Activated effector memory CD4-positive, alpha-beta T cell treated with Interleukin-2 at 50 U/mL for 16 hours (primary cell): ENCODE measurements at places on chromosomes 16 and 17.
A peak's percentile ranks its signal among the peaks of the same experiment; 100 is the strongest.

DNA sequence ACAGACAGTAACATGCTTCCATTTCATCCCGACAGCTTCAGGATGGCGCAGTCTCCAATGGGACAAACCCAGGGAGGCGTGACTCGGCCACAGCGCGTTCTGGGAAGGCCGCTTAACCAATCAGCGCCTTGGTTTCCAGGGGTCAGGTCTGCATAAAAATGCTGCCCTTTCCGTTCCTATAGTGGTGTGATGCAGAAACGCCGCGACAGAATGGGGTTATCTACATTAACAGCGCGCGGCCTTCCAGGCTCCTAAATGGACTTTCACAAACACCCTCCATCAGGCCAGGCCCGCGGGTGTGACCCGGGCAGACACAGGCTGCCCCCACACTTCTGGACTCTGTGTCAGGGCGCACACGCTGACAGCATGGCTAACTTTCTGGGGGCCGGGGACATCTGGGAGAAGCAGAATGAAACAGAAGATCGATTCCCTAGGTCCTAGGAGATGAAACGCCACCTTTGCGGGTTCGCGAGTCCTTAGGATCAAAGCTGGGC is 792 bp downstream of the TMEM231 start:
- DNase-seq, result no peak

- DNase-seq, result no peak
These were observed 36.0 kb downstream of the ARHGAP23 start for GRCh38 chr17:38464251-38464722.

DNA sequence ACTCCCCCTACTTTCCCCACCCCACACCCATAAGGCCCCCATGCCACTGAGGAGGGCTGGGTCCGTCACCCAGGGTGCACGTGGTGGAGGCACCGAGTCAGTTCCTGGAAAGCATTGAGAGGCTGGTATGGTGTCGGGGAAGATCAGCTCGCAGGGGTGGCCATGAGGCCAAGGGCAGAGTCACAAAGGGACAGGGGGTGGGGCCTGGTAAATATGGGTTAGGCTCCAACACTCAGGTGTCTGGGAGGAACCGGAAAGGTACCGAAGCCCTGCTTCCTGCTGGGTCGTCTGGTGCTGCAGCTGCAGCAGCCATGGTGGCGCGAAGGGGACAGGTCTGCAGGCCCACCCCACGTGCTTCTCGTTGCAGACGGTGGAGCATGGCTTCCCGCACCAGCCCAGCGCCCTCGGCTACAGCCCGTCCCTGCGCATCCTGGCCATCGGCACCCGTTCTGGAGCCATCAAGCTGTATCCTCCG is 30.2 kb downstream of the LLGL2 start:
- no peak for DNase-seq

GRCh38 chr17:42798383-42799380 is at the start of the genes CNTD1 and COA3:
CNTD1 (plus strand) TSS chr17:42798861; CDS start chr17:42799068, 207 bp downstream.
COA3 (minus strand) TSS chr17:42798704; CDS start chr17:42798681, 23 bp downstream.
- peak; percentile 65 for DNase-seq

GRCh38 chr16:57572978-57573728 is 30.7 kb downstream of the ADGRG5 start:
- no peak for DNase-seq

DNA sequence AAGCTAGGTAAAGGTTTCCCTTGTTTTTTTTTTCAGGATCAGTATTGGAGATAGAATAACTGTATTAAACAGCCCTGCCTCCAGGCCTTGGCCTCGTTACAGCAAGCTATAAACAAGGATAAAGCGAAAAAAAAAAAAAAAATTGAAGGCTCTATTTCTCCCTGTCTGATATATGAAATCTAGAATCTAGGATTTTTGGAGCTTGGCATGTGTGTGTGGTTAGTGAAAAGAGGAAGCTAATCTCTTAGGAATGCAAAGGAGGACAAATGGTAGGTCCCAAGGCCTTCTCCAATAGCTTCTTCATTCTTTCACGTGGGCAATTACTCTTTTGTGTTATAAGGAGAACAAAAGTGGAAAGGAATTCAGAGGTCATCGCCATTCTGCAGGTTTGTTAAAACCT is 470.3 kb downstream of the TMEM114 start:
- no peak for DNase-seq

DNA sequence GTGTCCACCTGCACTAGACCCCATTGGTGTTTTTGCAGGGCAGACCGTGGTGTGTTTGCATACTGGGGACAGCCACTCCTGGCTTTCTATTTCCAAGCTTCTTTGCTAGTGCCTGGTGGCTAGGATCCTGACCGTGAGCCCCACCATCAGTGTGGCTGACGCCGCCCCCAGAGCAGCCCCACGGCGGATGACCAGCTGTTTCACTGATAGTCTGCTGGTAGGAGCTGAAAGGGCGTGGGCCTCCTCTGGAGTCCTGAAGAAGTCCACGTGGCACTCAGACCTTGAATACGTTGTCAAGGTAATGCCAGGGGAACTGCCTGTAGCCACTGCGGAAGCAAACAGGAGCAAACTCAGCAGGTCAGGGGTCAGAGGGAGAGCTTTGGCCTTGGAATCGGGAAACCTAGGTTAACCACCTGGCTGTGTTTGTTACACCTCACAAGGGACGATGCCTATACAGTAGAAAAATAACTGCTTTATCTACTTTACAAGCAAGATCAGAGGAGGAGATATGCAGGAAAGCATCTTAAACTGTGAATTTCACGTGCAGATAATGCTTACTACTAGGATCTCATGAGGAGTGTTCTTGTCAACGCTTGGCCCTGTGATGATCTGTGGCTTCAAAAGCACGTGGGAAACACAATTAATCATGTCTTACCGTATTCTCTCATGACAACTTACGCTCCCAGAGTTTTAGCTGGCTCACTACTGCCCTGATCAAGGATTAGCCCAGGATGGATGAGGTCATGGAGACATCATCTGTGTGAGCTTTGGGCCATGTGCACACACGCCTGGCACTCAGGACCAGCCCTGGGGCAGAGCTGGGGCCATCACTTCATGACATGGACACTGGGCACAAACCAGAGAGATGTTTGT is 30.3 kb downstream of the ALDH3A2 start:
- DNase-seq, result no peak

DNA sequence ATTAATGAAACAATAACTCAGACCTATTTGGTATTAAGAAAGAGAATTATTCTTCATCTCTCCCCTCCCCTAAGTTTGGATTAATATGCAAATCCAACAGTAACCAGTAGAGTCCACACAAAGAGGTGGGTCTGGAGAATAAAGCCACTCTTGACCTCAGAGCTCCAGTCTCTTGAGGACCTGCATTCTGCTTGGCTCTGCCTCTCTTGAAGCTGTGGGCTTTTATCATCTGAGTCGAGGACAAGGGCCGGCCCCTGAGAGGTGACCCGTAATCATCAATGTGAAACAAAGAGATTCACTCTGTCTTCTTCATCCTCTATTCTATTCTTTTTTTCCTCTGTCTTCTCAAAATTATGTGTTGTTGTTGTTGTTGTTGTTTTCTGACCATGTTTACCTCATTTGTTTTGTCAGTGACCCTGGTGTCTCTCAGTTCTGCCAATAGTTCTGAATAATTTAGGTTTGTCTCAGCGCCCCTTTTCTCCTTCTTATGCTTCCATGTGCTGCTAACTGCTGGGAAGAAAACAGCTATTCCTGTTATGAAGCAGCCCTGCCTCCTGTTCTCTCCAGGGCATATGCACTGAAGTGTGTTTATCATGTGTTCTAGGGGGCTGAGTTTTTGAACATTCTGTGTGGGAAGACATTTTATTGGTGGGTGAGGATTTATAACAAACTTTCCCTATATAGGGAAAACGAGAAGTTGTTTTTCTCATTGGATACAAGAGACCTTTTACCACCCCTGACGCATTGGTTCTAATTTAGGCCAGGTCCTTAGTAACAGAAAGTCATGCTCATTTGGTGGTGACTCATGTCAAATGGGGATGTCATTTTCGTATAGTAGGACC is 135.8 kb downstream of the TRIM37 start:
- no peak for DNase-seq

- DNase-seq, result no peak
These were observed 13.1 kb downstream of the SOST start for GRCh38 chr17:43745541-43745940.
